ENCODE measurements at places on chromosomes 2 and 18.

DNA sequence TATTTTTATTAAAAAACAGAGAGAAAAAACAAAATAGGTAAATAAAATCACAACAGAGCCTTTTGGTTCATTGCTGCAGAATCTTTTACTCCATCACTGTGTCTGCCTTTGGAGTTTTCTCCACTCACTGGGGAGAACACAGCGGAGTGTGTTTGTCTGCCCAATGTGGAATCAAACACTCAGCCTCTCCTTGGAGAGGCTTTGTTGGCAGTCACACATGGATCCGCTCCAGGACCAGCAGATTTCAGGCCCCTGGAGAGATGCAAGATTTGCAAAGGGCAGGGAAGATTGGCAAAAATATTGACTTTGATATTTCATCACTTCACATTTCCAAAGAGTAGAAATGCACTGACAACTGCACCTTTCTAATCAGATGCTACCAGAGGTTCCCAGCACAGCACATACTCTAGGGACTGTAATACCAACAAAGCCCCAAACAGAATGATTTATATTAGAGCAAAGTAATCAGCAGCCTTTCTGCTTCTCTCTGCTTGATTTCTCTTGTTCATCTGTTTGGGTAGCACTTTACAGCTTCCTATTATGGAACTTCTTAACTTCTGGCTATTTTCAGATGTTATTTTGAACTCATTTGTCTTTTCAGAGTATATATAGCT, 1898.8 kb upstream of the PIK3C3 start:
- no peak for DNase-seq

- DNase-seq: no peak
Observed at GRCh38 chr2:132965460-132965859, 295.5 kb upstream of the LYPD1 start.

DNA sequence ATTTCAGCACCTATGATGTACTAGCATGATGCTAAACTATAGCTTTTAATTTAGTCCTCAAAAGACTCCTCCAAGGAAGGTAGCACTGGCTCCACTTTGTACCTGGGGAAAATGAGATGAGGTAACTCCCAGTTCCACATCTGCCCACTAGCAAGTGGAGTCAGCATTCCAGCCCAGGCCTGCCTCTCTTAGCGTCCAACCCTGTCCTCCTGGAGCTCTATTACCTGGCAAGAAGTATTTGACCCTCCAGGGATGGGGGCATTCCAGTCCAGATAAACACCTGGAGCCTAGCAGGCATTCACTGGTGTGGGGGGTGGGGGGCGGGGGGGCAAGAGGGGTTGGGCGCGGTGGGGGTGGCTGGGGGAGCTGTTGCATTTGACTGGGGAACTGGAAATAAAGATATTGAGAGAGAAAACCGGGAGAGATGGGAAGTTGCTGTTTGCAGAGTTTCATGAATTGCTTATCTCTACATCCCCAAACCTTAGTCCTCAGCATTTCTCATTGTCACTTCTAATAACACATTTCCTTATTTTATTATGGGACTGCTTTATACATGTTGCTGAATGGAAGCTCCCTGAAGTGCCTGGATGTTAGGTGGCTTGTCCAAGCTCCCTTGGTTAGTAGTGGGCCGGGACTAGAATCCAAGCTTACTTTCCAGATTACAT, 22.0 kb upstream of the FZD5 start:
- no peak for DNase-seq

GRCh38 chr2:69450735-69451416, 13.6 kb upstream of the NFU1 start:
- DNase-seq: no peak

DNA sequence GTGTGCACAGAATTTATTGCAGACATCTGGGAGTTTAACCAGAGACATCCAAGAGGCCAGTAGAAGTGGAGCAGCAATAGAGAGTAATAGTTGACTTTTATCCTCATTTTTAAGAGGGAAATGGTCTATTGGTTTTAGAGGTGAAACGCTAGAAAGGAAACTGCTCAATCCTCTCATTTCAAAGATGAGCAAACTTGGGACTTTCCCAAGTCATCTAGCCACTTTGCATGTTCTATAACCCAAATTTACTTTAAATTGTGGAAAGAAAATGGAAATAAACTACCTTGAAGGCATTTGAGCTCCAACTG, 601.7 kb downstream of the ARHGAP15 start:
- DNase-seq: no peak

DNA sequence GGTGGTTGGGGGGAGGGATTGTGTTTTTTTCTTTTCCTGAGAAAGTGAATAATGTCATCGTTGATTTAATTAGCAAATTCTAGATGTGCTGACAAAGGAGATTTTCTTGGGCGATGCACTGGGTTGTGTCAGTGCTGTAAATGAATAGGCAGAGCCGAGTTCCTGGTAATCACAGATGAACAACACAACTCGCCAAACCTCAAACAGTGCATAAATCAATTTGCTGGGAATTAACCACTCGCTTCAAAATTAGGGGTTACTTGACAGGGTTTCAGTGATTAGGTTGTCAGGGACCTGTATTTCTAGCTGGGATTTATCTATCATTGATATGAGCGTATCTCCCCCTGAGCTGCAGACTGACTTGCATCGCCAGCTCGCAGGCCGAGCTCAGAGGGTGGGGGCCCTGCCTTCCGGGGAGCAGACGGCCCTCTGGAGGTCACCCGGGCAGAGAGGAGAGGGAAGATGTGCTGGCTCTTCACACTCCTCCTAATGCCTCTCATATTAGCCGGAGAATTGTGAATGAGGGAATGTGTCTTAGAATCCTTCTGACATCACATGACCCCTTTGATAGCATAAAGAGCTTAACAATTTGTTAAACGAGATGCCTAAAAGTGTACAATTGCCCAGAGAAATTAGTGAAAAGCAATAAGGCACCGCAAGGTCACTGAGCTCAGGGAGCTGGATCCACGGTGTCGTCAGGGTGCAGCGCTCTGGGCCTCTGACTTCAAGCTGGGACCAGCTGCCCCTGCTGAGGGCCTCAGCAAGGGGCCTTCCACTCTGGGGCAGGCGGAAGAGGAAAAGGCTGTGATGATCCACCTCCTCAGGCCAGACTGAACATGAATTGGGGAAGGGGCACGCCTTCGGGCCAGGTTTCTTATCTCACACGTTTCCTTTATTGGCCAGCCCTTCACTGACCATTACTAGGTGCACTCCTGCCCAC, 48.9 kb downstream of the SMIM21 start:
- DNase-seq: no peak

- peak; percentile 86 for DNase-seq
Observed at GRCh38 chr18:45974088-45974536, 7.0 kb upstream of the EPG5 start.

DNA sequence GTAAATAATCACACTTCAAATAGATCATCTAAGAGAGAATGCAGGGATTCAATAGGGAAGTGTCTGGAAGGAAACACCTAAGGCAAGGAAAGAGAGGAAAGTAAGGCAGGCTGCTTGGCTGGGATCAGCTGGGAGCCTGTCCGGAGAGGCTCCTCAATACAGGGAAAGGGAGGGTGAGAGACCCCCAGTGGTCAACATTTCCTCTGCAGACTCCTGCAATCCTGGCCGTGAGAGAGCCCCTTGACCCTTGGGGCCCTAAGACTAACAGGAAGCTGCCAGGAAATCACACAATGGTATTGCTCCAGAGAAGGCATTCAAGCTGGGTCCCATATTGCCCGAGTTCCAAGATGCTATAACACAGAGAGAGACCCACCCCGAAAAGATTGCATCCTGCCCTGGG, 549.4 kb downstream of the NYAP2 start:
- DNase-seq: no peak

DNA sequence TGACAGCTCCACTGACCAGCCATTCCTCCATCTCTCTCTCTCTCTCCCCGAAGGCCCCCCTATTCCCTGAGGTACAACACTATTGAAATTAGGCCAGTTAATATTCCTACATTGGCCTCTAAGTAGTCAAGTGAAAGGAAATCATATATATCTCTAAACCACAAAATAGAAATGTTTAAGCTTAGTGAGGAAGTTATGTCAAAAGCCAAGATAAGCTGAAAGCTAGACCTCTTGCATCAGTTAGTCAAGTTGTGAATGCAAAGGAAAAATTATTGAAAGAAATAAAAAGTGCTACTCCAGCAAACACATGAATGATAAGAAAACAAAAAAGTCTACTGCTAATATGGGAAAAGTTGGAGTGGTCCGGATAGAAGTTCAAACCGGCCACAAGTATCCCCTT, 301.3 kb upstream of the RBMS1 start:
- DNase-seq: no peak

GRCh38 chr2:69946351-69947324, 14.8 kb downstream of the ASPRV1 start:
- DNase-seq: peak; percentile 70

DNA sequence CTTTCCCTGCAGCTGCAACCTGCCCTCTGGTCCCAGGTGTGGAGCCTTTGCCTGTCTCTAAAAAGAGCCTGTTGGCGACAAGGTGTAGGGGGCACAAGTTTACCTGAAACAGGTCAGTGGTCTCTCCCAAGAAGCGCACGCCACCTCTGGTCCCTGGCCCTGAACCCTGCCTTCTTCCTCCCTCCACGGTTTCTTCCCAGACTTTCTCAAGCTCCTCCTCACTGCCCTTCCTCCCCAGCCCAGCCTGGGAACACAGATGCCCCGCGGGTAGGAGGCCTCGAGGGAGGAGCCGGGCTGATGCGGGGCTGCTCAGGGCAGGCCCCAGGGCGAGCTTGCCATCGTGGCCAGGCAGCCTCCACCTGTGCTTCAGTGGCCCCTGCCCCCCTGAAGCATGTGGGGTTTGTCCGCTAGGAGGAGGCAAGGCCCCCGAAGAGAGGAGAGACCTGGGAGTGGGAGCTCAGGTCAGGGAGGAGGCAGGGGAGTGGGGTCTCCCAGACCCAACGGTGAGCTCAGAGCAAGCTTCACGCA, 89.5 kb downstream of the SMAD7 start:
- no peak for DNase-seq

GRCh38 chr2:238136820-238137537, 1.5 kb upstream of the KLHL30 start:
- peak; percentile 40 for DNase-seq

DNA sequence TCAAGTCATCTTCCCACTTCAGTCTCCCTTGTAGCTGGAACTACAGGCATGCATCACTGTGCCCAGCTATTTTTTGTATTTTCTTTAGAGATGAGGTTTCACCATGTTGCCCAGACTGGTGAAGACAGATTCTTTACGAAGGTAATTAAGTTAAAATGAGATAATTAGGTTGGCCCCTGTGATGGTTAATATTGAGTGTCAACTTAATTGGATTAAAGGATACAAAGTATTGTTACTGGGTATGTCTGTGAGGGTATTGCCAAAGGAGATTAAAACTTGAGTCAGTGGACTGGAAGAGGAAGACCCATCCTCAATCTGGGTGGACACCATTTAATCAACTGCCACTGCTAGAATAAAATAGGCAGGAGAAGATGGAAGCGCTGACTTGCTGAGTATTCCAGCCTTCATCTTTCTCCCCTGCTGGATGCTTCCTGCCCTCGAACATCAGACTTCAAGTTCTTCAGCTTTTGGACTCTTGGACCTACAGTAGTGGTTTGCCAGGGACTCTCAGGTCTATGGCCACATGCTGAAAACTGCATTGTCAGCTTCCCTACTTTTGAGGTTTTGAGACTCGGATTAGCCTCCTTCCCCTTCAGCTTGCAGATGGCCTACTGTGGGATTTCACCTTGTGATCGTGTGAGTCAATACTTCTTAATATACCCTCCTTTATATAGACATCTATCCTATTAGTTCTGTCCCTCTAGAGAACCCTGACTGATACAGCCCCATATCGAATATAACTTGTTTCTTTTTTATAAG, 269.1 kb downstream of the TMX3 start:
- DNase-seq: no peak

DNA sequence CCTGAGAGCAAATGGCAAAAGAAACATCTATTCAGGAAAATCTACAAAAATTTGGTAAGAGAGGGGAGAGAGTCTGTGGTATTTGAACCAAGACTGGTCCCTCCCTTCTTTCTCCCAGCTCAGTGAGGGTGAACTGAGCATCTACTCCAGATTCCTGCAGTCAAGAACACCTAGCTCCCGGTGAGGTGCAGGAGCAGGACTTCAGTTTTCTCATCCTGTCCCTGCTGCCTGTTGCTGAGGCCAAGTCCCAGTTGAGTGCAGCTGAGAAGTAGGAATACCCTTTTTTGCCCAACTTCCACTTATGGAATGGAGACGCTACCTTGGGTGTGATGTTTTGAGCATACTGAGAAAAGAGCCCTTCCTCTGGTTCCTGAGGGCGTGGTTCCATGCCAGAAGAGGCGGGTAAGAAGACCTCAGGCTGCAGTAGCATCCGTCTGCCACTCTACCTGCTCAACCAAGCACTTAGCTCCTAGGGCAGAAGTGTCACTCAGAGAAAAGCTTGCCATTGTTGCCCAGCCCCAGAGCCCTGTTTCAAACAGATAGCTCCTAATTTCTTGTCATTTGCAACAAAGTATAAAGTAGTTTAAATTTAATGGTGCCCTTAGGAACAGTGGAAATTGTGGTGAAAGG, 112.9 kb downstream of the SOS1 start:
- DNase-seq: no peak

GRCh38 chr2:201644001-201644400, 698 bp upstream of the TMEM237 start:
- DNase-seq: peak; percentile 48

DNA sequence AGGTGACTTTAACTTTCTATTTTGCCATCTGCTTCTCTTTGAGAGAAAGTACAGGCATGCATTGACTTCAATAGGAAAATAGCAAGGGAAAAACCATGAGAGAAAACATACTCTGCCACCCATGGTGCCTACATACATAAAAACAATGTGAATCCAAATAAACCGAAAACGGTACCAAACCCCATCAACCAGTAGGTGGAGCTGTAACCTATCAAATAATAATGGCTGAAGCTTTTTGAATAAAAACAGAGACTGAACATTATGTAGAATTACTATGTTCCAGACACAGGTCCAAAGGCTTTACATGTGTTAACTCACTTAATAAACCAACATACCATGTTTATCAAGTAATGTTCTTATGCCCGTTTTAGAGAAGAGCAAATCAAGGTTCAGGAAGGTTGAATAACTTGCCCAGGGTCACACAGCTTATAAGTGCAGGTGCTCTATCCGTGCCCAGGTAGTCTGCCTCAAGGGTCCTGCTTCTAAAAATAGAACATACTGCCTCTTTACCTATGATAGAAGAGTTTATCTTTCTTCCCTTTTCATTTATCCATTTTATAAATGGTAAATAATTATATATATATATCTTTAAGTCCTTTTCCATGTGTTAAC, 293.9 kb upstream of the SYT4 start:
- DNase-seq: peak; percentile 50

DNA sequence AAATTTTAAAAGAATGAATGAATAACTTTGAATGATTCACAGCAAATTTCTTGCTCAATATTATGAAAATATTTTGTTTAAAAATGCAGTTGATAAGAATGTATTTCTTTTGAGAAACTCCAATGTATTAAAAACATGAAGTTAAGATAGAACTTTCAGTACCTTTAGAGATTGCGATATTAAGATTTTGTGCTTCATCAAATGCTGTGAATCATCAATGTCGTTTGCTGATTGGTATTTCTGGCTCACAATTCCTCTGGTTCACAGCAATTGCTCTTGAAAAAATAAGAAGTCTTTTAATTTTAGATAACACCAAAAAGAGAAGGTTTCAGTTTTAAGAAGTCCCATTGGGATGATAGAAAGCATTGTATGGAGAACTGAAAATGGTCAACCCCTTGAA, 228.7 kb downstream of the IKZF2 start:
- no peak for DNase-seq

All from fibroblast of skin of right quadriceps (primary cell).